ENCODE measurements at places on chromosomes 4 and X.

- no peak for DNase-seq
Observed at GRCh38 chr4:1821679-1822567, 28.8 kb downstream of the FGFR3 start.

GRCh38 chr4:6402566-6403399, 69.6 kb downstream of the PPP2R2C start:
- no peak for DNase-seq

GRCh38 chr4:81164623-81165416, 50.2 kb downstream of the PRKG2 start:
- no peak for DNase-seq

- peak; percentile 38 for DNase-seq
Observed at GRCh38 chr4:25448379-25449109, 71.5 kb downstream of the ANAPC4 start.

DNA sequence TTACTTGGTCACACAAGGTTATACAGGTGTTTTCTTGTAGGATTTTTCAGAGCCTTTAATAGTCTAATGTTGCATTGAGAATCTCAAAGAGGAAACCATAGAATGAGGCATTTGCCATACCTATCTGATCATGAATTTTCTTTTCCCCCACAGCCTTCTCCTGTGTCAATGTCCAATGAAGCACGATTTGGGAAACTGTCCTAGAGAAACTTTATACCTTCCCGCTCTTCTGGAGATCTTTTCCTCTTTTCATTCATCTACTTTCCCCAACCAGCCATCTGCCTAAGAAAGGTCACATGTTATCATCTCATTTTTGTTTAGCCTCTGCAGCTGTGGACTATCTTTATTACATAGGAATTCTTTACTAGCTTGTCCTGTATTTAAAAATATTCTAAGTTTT, 19.9 kb downstream of the VSIG4 start:
- DNase-seq = no peak

GRCh38 chr4:21605006-21605405, 343.6 kb downstream of the KCNIP4 start:
- DNase-seq = no peak

GRCh38 chr4:141455651-141456050, 180.7 kb upstream of the IL15 start:
- DNase-seq = no peak

DNA sequence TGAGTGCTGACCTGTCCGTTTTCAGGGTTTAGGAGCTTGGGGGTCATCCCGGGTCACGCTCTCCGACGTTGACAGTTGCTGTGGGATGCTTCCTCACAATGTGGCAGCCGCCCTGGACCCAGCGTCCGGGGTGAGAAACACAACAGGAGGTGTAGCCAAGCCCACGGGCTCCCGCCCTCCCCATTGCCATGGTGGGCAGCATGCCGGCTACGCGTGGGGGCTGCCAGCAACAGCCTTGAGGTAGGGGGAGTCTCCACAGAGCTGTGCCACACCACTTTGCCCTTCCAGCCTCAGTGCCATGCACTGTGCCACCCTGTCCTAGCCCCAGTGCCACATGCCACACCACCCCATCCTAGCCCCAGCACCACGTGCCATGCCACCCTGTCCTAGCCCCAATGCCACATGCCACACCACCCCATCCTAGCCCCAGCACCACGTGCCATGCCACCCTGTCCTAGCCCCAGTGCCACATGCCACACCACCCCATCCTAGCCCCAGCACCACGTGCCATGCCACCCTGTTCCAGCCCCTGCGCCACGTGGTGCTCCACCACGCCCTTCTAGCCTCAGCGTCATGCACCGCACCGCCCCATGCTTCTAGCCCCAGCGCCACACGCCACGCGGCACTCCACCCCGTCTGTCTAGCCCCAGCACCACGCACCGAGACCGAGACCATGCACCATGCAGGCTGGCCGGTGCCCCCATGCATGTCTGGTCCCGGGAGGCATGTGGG, 8.5 kb upstream of the HGFAC start:
- DNase-seq = no peak

DNA sequence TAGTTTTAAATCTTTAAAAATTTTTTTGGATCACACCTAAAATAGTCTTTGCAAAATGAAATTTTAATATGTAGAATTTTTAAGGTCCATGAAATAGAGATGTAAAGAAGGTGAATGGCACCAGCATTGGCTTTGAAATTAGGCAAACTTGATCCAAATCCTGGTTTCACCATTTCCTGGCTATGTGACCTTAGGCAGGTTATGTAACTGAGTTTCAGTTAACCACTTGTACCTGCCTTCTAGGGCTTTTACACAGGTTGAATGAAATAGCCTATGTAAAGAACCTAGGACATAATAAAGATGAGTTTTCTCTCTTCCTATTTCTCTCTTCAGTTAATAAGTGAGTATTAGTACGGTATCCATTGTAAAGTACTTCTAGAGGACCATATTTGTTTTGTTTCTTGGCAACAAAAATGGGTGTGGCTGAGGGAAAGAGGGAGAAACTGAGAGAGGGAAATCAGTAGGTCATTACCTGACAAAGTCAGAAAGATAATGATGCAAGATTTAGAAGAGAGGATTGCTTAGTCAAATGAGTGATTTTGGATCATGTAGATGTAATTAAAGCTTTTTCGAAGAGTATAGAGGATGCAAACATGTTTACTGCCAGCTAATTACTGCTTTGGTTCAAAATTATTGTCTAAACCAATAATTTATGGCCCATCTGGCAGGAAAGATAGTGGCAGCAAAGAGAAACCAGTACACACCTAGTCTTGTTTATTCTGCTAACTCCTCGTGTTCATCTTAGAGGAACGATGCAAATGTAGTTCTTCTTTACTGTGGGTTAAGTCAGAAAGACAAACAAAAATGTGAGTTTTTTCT, 81.9 kb downstream of the PDLIM5 start:
- DNase-seq = no peak

DNA sequence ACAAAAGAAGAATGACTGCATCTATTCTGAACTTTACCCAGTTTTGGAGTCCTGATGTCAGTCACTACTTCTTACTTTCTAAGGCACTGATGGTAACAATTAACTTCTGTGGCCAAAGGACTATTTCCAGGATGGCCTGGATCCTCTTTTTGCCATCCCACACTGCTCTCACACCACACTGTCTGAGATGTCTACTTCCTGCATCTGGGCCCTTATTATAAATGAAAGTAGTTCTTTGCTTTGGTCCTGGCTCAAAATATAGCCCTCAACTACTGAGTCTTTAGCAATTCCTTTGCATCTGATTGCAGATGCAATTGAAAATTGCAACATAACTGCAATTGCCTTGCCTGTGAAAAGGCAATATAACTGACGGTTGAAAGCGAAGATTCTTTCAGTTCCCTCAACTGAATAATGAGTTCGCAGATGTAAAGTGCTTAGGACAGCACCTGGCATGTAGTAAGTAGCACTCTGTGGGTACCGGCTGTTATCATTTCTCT, 44.2 kb downstream of the COQ2 start:
- no peak for DNase-seq

DNA sequence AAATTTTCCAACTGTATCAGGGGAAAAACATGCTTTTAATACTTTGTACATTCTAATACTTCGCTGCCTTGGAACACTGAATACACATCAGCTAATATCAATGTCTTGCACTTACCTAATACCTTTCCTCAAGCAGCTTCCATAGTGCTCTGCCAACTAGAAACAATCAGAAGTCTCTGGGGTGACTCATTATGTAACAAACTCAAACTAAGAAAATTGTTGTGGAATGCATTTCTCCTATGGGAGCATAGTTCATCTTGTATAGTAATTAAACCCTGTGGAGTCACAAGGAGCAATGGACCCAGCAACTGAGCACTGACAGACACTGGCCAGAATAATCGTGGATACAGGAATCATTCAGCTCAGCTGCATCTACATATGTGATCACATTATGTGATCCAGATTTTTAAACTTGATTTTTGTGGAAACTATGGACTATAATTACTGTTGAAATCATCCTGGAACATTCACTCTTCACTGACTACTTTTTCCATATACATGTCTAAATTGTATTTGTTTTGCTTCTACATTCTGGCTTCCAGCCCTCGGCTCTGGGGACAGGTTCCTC, 496.9 kb downstream of the TMA16 start:
- DNase-seq = no peak

GRCh38 chr4:86586626-86587380, 7.3 kb upstream of the PTPN13 start:
- no peak for DNase-seq

- no peak for DNase-seq
Observed at GRCh38 chr4:117135634-117136354, 50.4 kb upstream of the TRAM1L1 start.

Measured in HFF-Myc (cell line).